ENCODE measurements at places on chromosomes 1 and 21.

GRCh38 chr1:48164571-48164970 lies 57.9 kb upstream of the SLC5A9 start:
- no peak for DNase-seq

DNA sequence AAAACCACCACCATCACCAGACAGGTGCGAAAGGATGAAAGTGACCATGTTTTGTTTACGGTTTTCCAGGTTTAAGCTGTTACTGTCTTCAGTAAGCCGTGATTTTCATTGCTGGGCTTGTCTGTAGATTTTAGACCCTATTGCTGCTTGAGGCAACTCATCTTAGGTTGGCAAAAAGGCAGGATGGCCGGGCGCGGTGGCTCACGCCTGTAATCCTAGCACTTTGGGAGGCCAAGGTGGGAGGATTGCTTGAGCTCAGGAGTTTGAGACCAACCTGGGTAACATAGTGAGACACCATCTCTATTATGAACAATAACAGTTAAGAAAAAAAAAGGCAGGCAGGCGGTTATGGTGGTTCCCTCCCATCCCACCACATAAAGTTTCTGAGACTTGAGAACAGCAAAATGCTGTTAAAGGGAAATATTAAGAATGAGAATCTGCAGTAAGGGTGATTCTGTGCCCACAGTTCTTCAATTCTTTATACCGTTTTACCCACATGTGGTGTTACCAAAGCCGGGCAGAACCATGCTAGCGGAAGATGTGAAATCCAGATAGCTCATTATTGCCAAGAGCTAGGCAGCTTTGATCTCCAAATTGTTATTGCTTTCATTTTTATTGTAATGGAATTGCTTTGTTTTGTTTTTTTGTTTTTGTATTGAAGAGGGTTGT lies 34.5 kb upstream of the TDRD10 start:
- no peak for DNase-seq

GRCh38 chr1:10338047-10338446 lies 60.8 kb upstream of the PGD start:
- DNase-seq: peak; percentile 35

- no peak for DNase-seq
These were observed 40.7 kb upstream of the MYBPHL start for GRCh38 chr1:109347511-109347910.

DNA sequence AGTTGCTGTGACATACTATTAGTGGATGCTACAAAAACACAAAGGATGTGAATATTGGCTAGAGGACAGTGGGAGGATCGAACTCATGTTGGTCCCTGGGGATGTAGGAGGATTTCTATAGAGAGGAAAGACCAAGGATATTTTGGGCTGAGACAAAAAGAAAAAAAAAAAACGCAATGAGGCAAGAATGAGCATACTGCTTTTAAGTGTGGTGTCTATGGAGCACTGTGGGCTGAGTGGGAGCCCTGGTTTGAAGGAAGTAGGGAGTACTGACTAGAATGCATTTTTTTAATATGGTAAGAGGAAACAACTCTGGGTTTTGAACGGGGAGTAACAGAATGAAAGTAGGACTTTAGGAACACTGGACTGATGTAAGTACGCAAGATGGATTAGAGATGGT lies 450.7 kb downstream of the NEGR1 start:
- no peak for DNase-seq

GRCh38 chr1:100708476-100709062 lies 11.0 kb upstream of the VCAM1 start:
- no peak for DNase-seq

GRCh38 chr1:208850442-208850841 lies 606.3 kb upstream of the PLXNA2 start:
- DNase-seq: no peak

DNA sequence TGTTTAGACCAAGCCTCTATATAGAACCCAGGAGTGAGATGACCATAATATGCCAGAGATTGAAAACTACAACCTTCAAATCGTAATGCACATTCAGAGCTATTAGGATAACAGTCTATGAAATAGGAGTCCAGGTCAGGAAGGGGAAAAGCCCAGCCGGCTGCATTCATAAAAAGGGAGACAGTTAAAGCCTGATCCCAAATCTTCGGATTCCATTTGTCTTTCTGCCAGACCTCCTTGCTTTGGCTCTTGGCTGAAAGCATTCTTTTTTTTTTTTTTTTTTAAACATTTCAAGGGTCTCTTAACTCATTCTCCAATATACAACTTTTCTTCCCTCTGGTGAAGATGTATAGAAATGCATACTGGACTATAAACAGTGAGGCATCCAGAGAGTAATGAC lies 81.1 kb downstream of the NTPCR start:
- DNase-seq: no peak

GRCh38 chr1:115677182-115677555 lies 35.4 kb downstream of the VANGL1 start:
- no peak for DNase-seq

DNA sequence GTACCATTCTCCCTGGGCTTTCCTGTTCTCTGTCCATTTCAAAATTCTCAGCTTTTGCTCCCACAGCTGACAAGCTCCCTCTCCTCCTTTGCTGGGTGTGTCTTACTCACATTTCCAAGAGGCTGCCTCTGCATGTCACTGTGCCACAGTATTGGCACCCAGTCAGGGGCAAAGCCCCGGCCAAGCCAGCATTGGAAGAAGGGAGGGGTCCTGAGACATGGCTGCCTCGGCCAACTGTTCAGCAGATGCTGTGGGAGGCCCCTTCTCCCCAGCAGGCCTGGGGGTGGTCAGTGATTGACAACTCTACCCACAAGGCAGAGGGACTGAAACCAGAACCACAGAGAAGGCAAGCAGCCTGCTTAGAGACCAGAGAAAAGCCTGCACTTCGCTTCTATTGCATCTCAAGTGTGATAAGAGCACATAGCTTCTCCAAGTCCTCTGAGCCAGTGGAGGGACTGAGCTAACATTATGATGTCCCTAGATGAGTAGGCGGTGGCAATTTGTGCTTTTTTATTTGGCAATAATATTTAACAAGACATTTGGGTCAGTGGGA lies 294.1 kb downstream of the SIPA1L2 start:
- no peak for DNase-seq

- no peak for DNase-seq
These were observed 730 bp downstream of the ZCCHC17 start for GRCh38 chr1:31297277-31298247.

- DNase-seq: no peak
These were observed 93.4 kb downstream of the ST3GAL3 start for GRCh38 chr1:43800771-43801170.

- peak; percentile 76 for DNase-seq
These were observed 41.0 kb upstream of the COL18A1 start for GRCh38 chr21:45363921-45364467.

DNA sequence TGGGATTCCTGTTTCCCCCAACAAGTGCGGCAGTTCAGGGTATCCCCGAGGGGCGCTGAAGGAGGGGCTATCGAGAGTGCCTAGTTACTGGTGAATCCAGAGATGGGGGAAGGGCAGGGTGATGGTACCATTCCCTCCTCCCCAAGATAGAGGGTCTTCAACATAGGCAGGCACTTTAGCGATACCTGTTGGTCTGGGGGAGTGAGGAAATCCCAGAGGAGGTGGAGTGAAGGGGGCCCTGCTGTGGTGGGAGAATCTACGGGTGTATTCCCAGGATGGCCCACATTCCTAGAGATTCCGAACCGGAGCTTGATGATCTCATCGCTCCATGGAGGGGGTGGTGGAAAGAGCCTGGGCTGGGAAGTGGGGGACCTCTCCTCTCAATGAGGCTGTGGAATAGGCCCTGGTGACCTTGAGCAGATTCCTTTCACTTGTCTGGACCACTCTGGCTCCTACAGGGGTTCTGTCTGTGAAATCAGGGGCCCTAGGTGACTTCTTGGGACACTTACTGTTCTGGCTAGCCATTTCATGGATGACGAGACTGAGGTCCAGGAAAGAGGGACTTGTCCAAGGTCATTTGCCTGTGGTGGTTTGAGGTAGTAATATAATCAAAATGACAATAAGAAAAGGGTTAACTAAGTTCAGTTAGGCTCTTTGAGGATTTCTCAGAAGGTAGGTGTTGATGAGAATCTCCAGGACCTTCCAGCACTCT lies 52.7 kb upstream of the SYNC start:
- DNase-seq: no peak

- no peak for DNase-seq
These were observed 3.6 kb downstream of the KIF2C start for GRCh38 chr1:44743211-44743610.

GRCh38 chr1:152917794-152918193 lies 9.4 kb downstream of the IVL start:
- DNase-seq: no peak

- DNase-seq: no peak
These were observed 9.4 kb downstream of the LAMB3 start for GRCh38 chr1:209642816-209643215.

GRCh38 chr1:229247871-229248270 lies 23.0 kb upstream of the RAB4A start:
- DNase-seq: no peak

GRCh38 chr1:34650800-34651199 lies 104.0 kb upstream of the GJB5 start:
- no peak for DNase-seq

- DNase-seq: no peak
These were observed 85.6 kb downstream of the FAM78B start for GRCh38 chr1:166080967-166081870.

GRCh38 chr1:217857061-217857460 lies 225.9 kb downstream of the SPATA17 start:
- DNase-seq: no peak

DNA sequence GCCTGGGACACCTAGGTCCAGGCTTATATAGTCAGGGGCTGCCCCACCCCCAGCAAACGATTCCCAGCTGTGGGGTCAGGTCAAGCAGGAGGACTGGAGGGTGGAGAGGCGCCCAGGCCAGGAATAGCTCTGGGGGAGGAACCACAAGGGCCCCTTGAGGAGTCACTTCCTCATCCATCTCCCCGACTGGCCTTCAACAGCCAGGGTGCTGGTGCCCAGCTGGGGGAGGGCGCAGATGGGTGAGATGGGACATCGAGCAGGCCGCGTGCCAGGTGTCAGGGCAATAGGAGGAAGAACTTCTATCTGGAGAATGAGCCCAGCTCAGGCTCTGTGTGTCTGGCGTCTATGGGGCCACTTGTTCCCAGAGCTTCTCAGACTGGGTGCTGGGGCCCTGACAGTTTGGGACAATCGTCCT lies 208 bp upstream of the MYBPH start:
- no peak for DNase-seq
